Amniotic stem cell (primary cell): ENCODE measurements at places on chromosomes 13 and 19.

GRCh38 chr19:8567522-8568172 lies 9.6 kb downstream of the MYO1F start:
- DNase-seq = no peak

DNA sequence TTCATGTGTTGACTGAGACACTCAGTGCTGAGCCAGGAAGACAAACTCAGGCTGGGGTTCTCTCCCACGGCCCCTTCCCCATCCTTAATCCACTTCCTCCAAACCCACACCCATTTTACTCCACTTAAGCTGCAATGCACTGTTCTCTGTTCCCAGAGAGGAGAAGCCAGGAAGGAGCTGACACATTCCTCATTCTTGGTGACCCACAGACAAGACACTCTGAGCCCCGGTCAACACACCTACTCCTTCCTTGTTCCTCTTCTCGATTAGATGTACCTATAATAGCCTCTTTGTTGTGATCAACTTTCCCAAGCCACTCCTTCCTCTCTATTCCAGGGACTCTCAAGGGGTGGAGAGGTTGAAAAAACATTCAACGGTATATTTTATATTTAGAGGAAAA lies 47.1 kb downstream of the INSR start:
- no peak for DNase-seq

GRCh38 chr13:25232937-25233515 lies 54.3 kb downstream of the MTMR6 start:
- no peak for DNase-seq

- no peak for DNase-seq
These were observed 864.3 kb downstream of the SLITRK6 start for GRCh38 chr13:84934911-84935310.

GRCh38 chr13:51912091-51912490 lies 50.3 kb downstream of the CCDC70 start:
- DNase-seq = no peak

DNA sequence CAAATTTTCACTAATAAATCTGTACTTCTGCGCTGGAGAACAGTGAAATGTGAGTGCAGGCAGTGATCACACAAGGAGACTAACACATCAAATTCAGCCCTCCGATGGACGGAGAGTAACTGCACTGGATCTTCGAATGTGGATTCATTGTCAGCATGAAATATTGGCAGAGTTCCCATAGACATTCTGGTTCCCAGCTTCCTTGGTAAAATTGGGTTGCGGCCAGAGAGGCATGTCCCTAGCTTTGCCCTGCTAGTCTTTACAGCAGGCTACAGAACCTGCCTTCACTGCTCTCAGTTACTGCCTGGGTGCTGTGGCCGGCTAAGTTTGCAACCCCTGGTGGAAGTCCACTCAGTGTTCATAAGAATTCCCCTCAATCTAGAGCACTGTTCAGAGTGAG lies 32.3 kb upstream of the UQCRFS1 start:
- DNase-seq = no peak

- no peak for DNase-seq
These were observed 116.0 kb downstream of the SIPA1L3 start for GRCh38 chr19:38022791-38023670.

GRCh38 chr19:8611877-8612806 lies 1.6 kb upstream of the ADAMTS10 start:
- DNase-seq = no peak

GRCh38 chr19:28956961-28957360 lies 256.0 kb downstream of the UQCRFS1 start:
- DNase-seq = no peak

- no peak for DNase-seq
These were observed 48.8 kb upstream of the INTS6 start for GRCh38 chr13:51501592-51502152.

GRCh38 chr19:28874742-28875141 lies 338.2 kb downstream of the UQCRFS1 start:
- no peak for DNase-seq

- DNase-seq = no peak
These were observed 42.5 kb downstream of the RASA3 start for GRCh38 chr13:114089751-114090400.
